Hindlimb muscle (tissue), 1 donor: ENCODE measurements at places on chromosomes 7 and 10.

DNA sequence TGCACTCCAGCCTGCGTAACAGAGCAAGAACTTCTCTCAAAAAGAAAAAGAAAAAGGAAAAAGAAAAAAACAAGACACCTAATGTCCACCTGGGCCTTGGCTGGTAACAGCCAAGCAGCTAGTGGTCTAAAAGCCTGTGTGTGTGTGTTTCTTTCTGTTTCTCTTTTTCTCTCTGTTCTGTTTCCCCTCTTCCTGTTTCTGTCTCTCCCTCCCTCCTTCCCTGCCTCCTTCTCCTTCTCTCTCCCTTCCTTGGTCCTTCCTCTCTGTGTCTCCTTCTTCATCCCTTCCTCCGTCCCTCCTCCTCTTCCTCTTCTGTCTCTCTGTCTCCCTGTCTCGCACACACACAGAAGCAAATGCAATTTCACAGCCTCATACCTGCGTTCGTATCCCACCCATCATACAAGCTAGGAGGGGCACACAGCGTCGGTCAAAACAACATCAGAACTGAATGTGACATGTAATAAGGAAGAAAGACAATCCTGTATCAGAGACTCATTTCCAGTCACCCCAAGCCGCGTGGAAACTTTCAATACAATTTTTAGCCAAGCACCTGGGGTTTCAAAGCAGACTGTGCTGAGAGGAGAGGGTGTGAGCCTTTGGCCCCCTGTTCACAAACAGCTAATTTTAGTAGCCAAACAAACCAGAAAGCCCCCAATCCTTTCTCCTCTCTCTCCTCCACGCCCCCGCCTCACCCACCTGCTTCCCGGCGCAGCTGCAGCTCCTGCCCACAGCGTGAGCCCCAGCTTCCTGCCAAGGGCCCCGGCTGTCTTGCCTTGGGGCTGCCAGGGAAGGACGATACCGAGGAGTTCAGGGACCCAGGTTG lies 50.2 kb upstream of the GNA12 start:
- DNase-seq: no peak

DNA sequence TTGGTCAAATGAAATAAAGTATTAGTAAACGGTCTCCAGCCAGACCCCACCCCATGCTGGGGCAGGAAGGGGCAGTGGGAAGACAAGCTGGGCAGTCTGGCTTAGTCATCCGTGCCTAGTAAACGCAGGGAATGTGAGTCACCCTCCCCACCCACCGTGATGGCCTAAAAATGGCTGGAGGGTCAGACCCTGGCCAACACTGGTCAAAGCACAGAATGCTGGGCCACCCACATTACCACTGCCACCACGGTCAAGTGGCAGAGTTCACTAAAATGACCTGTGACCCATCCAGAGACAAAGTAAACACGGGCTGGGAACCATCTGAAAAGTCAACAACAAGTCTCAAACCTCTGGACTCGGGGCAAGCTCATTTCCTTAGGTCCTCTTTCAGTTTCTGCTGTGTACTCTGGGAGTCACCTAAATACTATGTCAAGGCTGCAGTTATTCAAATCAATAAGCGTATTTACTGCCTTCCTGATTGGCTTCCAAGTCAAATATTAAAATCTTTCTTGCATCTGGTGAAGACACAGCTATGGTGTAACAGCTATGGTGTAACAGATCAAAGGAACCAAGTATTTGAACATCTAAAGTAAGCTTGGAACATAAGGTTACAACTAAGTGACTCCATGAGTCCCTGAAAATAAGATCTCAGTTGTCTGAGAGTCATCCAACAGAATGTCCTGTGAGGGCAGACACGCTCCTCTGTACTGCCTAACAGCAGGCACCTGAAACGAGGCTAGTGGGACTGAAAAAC lies 3.0 kb downstream of the ZFAND2A start:
- DNase-seq: no peak

GRCh38 chr10:112951359-112952281 lies 1.6 kb downstream of the TCF7L2 start:
- peak; percentile 82 for DNase-seq

DNA sequence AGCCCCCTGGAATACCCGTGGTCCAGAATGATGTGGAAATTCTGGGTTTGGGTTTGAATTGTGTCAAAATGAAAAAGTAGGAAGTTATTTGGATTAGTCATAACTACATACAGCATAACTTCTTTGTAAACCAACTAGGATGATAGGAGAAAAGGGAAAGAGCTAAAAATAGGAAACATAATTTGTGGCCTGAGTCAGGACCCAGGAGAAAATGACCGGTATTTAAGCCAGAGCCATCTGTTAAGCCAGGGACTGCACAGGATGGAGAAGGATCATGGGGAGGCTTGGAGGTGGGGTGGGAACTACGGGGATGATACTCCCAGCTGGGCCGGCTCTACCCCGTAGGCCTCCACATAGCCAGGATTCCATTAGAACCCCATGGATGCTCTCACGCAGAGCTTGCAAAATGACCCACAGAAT lies 98.6 kb downstream of the MYOF start:
- DNase-seq: peak; percentile 34

- DNase-seq: no peak
These were observed 77.3 kb upstream of the ARMC3 start for GRCh38 chr10:22850541-22850940.

GRCh38 chr7:76225379-76225778 lies 23.7 kb downstream of the SRRM3 start:
- DNase-seq: peak; percentile 54

DNA sequence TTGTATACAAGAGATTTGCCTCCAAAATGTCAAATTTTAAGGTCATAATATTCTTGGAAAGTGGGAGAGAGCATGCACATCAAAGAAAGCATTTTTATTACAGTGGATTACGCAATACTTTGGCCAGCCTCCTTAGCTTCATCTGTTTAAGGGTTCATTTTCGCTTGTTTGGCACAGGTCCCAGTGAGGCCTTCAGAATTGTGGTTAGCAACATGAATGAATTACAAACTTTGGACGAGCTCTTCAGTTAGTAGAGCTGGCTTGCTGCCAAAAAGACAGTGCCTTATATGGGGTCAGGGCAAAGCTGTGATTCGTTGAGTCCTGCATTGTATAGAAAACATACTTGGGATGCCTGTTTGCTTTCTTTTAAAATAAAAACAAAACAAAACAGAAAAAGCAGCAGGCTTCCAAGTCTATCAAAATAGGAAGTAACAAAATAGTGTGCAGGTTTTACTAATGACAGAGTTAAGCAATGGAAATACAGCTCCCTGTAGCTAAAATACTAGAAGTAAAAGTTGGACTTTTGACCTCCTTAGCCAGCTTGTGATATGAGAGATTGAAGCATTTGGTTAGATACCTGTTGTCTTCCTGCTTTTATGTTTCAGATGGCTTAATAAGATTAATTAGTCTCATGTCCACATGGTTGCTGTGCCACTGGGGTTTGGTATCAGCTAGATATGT lies 190.8 kb downstream of the MLLT10 start:
- DNase-seq: peak; percentile 95

GRCh38 chr7:87960239-87960638 lies 26.2 kb downstream of the ADAM22 start:
- no peak for DNase-seq

GRCh38 chr10:116757246-116757645 lies 14.9 kb upstream of the HSPA12A start:
- DNase-seq: no peak

DNA sequence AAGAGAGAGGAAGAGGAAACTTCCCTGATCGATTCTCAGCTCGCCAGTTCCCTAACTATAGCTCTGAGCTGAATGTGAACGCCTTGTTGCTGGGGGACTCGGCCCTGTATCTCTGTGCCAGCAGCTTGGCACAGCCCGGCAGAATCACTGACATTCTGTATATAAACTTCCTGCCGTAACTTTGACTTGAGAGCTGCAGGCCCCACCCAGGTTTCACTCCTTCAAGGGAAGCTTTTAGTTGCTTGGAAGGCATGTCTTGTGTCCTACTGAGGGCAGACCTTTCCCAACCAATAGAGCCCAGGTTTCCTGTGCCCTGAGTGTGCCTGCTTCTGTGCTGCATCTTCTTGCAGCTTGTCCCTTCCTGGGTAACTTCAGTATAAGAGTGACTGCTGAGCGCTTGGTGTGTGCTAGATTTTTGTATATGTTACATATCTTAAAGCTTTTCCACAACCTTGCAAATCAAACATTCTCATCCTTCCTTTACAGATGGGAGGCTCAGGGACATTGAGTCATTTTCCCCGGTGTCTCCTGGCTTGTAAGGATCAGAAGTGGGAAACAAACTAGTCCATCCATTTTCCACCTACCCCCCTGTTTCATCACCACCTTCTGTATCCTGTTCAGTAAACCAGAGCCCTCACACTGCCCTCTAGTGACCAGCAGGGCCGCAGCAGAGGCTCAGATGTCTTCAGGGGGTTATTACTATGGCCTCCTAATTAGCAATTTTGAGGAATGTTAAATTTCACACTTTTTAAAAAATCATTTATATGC lies 225.2 kb upstream of the PRSS58 start:
- peak; percentile 24 for DNase-seq

DNA sequence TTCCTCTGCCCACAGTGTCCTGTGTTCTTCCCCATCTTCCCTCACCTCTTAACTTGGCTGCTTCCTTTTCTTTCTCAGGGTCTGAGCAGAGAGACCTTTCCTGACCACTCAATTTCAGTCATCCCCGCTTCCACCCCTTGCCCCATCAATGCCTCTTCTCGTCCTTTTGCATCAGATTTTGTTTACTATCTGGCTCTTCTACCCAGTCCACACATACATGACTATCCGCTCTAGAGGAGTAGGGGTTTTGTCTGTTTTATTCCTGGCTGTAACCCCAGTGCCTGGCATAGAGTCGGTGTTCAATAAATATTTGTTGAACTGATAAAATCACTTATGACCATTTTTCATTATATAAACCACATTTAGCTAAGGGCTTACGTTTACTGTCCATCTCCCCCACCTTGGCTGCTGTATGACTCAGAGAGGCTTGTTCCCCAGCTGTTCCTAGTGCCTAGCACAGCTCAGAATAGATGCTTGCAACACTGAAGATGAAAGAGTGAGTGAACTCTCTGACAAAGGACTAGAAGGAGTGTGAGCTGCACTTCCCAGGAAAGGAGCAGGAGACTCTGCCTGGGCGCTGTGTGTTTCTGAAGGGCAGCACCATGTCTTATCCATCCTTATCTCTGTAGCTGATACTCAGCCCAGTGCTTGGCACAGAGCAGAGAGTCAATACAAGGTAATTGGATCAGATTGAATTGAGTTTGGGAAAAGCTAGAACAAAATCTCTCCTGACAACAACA lies 21.9 kb downstream of the ARID5B start:
- no peak for DNase-seq

- no peak for DNase-seq
These were observed 978.6 kb downstream of the SORCS1 start for GRCh38 chr10:106185951-106186350.

DNA sequence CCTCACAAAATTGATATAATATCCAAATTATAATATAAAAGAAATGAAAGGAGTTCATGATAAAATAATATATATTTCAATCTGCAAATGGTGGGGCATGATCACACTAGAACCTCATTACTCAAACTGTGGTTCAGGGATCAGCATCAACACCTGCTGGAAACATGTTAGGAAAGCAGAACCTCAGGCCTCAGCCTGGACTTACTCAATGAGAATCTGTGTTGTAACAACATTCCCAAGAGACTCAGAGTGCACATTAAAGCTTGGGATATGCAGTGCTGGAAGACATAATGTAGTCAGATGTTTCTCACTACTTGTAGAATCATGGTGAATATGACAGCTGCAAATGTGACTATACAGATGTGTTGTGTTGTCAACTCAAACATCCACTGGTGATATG lies 81.7 kb upstream of the ITPRID1 start:
- DNase-seq: no peak

GRCh38 chr10:31906039-31906438 lies 22.6 kb downstream of the ARHGAP12 start:
- DNase-seq: no peak

DNA sequence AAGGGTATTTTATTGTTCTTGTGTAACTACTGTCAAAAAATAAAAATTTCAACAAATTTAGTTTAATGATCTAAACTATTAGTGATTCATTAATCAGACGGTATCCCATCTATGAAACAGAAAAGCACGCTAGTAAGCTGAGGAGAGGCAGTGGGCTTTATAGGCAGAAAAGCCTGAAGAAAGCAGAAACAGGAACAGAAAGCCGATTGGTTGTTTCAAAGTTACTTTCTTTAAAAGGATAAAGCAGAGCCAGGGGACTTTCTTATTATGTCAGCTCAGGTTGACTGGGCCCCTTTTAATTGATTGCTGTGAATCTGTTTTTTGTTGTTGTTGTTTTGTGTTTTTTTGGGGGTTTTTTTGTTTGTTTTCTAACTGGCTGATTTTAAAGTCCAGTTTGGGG lies 105.5 kb downstream of the TES start:
- DNase-seq: no peak

DNA sequence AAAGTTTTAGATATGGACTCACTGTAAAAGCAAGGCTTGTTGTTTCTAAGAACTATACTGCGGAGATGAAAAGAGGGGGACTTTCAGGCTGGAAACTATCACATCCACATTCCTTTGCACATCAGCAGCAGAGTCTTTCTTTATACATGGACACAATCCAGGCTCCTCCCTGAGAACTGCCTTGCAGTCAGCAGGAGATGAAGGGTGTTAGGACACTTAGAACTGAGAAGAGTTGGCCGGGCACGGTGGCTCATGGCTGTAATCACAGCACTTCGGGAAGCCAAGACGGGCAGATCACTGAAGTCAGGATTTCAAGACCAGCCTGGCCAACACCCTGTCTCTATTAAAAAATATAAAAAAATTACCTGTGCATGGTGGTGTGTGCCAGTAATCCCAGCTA lies 9.7 kb upstream of the GARS1 start:
- no peak for DNase-seq

DNA sequence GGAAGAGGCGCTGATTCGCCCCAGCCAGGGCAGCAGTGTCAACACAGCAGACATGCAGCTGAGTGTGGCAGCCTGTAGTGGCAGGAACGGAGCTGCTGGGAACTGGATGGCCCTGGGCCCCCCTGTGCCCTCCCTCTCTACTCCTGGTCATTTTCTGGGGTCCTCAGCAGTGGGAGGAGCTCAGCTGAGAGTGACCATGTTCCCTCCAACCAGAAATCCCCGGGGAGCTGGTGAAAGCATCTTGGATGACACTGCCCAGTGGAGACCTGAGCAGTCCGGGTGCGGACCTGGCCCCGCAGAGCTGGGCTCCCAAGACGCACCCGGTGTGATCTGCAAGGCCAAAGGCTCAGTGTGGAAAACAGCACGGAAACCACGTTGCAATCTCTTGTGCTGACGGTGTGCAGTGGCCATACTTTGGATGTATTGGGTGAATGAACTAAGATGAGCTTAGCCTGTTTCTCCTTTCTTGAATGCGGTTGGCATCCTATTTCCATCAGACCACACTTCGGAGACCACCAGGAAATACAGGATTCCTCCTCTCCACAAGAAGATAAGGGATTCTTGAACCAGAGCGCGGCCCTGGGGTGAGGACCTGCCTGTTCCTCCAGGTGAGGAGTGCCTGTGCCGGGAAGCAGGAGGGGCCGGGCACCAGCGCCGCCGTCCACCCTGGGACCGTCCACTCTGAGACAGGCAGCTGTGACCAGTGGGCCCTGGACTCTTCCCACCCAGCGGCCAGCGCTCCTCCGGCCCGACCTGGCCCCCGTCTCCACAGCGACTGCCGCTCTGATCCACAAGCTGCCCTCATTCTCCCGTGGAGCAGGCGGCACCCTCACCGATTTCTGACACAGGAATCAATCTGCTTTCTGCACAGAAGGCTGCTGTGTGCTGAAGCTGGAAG lies 93.5 kb upstream of the DIP2C start:
- no peak for DNase-seq

- DNase-seq: no peak
These were observed 157.3 kb downstream of the MBL2 start for GRCh38 chr10:52615331-52615730.

GRCh38 chr7:116859323-116859722 lies 3.1 kb upstream of the CAPZA2 start:
- no peak for DNase-seq

- DNase-seq: no peak
These were observed 60.4 kb downstream of the MEOX2 start for GRCh38 chr7:15626041-15626440.
